NCI-H524 (cell line): ENCODE measurements at places on chromosomes 1 and 21.

DNA sequence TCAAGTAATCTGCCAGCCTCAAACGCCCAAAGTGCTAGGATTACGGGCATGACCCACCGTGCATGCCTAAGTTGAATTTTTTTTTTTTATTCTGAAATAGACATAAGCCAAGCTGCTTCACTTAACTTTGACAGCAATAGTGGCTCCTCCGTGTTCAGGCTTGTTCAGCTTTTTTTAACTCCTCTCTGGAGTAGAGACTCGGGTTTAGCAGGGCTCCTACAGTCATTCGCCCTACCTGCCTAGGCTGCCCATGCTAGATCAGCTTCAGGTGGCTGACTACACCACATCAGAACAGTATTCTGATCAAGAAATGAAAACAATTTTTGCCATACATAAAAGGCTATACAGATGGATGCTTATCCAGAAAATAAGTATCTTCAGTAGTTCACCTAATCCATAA is 14.7 kb downstream of the ARID4B start:
- no peak for DNase-seq

DNA sequence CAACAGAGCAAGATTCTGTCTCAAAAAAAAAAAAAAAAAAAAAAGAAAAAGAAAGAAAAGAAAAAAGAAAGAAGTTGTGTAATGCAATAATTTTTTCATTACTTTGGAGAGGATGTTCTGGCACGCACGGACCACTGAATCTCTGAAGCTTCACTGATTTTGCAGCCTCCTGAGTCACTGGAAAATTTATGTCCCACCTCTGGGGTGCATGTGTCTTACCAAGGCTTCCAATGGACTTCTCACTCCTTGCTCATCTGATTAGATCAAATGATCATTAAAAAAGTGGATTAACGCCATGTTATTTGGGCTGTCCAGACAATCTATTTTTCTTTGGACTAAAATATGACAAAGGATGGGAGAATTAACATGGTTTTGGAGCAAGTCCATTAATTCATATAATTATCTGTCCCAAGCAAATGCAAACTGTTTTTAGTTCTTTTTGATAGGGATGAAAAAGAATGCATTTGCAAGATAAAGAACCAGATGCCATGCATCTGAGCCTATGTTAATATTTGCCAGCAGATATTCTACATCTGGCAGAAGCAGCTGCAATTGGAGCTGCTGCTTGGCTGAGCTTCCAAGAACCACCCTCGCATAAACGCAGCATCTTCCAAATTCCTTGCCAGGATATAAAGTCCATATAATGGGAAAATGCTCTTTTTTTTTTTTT is 10.1 kb upstream of the MAP1LC3C start:
- no peak for DNase-seq

GRCh38 chr1:85061711-85062424 is 13.6 kb upstream of the MCOLN3 start:
- DNase-seq = peak; percentile 93

GRCh38 chr1:20279509-20279908 is 11.2 kb upstream of the VWA5B1 start:
- no peak for DNase-seq

- no peak for DNase-seq
These were observed 140.2 kb upstream of the RUNX1 start for GRCh38 chr21:35189077-35189863.
